ENCODE measurements at places on chromosomes 2 and 18.

- peak; percentile 36 for DNase-seq
Observed at GRCh38 chr18:9914584-9915290, 921 bp downstream of the VAPA start.

DNA sequence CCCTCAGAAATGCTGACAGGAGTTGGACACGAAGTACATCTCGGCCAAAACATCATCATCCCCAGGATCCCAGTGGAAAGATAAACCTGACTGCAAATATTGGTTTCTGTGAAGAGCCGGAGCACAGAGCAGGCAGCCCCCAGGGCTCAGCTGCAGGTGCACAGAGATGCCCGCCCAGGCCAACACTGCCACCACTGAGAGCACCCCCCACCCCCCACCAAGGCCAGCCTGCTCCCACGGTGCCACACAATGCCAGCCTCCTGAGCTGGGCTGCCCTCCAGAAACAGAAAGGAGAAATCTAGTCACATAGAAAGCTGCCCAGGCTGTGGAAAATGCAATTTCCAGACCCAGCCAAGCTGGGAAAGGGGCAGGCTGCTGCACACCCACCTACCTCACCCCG lies 71.7 kb downstream of the GALNT14 start:
- DNase-seq, result no peak

DNA sequence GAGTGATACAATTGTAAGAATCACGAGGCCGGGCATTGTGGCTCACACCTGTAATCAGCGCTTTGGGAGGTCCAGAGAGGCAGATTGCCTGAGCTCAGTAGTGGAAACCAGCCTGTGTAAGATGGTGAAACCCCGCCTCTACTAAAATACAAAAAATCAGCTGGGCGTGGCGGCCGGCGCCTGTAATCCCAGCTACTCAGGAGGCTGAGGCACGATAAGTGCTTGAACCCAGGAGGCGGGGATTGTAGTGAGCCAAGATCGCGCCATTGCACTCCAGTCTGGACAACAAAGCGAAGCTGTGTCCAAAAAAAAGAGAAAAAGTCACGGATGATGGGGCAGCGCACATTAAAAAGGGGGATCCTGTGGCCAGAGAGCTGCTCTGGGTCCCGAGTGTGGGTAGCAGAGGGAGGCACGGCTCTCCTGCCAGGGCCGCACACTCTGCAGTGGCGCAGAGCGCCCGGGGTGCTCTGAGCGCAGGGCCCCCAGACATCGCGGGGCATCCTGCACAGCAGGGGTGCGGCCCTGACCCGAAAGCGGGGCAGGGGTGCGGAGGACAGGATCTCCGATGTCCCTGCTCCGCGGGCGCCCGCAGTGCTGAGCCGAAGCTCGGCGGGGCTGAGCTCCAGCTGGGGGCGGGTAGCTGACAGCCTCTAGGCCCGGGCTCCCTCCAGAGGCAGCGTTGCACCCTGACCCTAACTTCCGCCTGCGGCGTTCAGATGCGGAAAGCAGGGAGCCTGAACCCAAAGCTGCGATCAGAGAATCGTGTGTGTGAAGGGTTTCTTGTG lies 30.4 kb upstream of the RAB6D start:
- DNase-seq, result no peak

GRCh38 chr2:16090650-16091575 lies 150.6 kb downstream of the MYCN start:
- DNase-seq, result no peak

DNA sequence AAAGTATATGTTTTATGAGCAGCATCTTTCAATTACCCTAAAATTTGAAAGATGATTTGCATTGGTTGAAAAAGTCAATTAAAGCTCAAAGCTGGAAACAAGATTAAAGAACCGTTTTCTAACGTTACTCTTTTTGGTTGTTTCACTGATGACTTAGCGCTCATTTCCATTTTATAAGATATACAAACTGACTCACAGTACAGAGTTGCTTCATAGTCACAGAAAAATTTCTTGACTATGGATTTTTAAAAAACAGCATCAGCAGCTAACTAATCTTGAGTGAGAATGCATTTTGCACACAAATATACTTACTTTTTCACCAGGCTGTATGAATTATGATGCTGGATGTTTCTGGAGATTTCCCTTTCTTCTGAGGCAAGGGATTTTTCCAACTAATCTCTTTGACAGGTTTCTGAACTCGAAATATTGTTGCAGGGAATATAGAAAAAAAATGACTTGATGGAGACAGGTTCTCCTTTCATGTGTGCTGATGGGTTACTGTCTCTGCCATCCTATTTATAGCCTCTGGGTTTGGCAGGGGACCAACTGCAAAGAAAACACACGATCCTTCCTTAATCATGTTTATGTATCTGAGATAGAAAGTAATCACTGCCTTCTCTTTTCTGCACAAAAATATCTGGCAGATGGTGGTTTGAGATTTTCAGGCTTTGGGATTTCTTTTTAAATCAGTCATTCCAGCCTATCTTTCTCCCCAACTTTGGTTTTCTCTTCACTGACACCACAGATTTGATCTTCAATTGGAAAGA lies 129.4 kb upstream of the DAPL1 start:
- DNase-seq, result no peak

GRCh38 chr2:239912171-239912937 lies 112.8 kb downstream of the NDUFA10 start:
- DNase-seq, result no peak

DNA sequence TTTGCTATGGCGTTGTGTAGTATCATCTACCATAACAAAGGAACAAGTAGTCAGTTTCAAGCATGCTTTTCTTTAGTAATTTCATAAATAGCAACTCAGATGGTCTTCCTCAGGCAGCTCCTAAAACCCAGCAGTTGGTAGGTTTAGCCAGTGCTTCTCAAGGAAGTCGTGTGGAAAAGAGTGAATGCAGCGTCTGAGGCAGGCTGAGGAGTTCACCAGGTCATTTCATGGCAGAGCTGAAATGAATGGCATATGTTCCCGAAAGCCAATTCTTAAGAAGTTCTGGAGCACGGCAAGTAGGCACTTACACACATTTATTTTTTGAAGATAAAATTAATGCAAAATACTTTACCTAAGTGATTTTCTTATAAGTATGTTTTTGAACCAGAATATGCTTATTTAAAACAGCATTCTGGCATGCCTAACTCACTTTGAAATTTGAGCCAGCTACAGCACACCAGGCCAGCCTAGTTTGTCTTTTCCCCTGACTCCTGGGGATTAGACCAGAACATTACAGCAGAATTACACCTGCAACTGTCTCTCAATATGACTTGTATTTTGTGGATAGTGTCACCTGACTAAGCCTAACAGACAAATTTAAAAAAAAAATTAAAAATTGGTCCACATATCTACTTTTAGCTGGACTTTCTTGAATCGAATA lies 62.2 kb downstream of the OSBPL6 start:
- DNase-seq, result no peak

GRCh38 chr18:48308755-48309575 lies 100.2 kb downstream of the ZBTB7C start:
- DNase-seq, result no peak

- no peak for DNase-seq
Observed at GRCh38 chr2:240125742-240126141, 10.4 kb downstream of the COPS9 start.

DNA sequence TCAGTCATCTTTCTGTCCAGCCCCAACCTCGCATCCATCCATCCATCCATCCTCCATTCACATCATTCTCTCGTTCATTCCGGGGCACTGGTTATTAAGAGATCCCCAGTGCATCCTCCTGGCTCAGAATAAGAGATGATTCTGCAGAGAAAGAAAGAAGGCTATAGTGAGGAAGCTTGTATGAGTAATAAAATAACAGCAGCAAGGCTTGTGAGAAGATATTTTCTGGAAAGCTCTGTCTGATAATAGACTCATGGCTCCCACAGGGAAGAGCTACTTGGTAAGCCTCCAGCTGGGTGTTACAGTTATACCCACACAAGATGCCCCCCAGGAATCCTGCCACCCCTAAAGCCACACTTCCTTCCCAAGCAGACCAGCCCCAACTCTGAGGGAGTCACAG lies 143.2 kb downstream of the MTCL1 start:
- no peak for DNase-seq

DNA sequence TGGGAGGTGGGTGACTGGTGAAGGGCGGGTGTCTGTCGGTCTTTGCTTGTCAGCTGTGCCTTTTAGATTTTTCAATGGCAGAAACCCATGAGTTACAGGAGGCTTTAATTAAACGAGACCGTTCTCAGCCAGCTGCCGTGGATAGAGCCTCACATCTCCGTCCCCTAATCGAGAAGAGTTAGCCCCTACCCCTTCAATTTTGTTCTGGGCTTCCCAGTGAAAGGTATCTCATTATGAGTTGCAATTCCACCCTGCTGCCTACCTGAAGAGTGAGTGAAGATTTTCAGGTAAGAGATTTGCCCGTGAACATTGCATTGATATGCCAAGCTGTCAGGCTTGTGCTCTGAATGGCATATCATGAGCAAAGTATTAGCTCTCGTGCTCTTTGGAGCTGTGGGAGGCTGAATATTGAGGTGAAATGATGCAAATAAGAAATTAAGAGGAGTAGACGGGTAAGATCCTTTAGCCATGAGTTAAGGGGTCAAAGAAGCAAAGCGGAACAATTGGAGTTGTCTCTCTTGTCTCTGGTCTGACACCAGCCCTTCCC lies 118.7 kb upstream of the MSTN start:
- peak; percentile 4 for DNase-seq

DNA sequence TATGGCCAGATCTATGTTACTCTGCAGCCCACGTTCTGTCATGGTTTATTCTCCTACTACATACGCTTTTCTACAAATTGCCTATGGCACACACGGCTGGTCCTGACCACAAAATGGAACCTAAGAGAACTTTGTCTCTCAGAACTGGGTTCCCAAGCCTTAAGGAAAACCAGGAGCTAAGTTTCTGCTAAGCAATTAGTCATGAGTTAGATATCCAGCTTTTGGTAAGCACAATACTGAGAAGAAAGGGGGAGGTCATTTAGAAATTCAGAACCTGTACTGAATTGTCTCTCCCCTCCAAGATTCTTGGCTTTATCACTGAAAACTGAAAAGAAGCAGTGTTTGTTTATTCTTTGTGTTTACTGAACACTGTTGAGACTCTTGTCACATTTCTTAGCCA lies 283.5 kb upstream of the TANK start:
- no peak for DNase-seq

DNA sequence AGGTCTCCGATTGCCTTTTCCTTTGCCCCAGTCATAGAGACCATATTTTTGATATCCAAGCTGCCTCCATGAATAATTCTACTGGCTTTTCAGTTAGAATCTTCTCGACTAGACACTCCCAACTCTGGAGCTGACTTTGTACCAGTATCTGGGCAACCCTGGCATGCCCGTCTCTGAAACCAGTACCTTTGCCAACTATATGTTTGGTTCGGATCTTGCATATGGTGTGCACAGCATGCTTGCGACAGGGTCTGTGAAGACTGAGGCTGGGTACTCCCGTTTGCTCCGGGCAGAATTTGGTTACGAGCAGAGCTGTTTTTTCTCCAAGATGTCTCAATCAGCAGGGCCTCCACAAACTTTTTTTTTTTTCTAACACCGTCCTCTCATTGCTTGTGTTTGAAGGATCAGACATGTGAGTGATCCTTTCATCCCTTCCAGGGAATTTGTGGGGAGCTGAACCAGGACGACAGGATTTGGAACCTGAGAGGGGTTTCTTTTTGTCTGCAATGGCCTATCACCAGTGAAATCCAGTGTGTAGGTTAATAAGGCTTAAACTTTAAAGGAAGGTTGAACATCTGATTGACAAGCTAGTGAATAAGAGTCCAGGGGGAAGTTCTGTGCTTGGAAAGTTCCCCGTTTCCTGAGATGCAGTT lies 322.3 kb downstream of the MYCN start:
- DNase-seq, result no peak

GRCh38 chr2:178886006-178886405 lies 78.8 kb upstream of the TTN start:
- DNase-seq, result no peak

DNA sequence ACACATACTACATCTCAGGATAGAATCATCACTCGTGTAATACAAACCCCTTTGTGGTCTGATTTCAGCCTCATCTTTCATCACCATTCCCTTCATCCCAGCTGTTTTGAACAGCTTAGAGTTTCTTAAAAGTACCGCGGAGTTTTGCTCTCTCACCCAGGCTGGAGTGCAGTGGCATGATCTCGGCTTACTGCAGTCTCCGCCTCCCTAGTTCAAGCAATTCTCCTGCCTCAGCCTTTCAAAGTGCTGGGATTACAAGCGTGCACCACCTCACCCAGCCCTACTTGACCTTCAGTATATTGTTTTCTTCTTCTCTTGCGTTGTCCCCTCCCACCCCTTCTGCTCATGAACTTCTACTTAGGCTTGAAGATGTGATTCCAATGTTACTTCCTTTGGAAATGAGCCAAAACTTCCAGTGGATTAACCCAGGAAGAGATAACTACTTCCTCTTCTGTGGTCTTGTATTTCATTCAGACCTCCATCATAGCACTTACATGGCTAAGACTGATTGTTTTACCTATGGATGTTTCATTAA lies 15.8 kb downstream of the ERLEC1 start:
- DNase-seq, result no peak

GRCh38 chr18:50399582-50399981 lies 24.7 kb downstream of the SKA1 start:
- DNase-seq, result no peak

All from left kidney (tissue), 8 donors.